ENCODE measurements at places on chromosomes 7 and 10.

GRCh38 chr7:130371046-130371445 lies 9.2 kb upstream of the CPA1 start:
- peak; percentile 80 for DNase-seq

DNA sequence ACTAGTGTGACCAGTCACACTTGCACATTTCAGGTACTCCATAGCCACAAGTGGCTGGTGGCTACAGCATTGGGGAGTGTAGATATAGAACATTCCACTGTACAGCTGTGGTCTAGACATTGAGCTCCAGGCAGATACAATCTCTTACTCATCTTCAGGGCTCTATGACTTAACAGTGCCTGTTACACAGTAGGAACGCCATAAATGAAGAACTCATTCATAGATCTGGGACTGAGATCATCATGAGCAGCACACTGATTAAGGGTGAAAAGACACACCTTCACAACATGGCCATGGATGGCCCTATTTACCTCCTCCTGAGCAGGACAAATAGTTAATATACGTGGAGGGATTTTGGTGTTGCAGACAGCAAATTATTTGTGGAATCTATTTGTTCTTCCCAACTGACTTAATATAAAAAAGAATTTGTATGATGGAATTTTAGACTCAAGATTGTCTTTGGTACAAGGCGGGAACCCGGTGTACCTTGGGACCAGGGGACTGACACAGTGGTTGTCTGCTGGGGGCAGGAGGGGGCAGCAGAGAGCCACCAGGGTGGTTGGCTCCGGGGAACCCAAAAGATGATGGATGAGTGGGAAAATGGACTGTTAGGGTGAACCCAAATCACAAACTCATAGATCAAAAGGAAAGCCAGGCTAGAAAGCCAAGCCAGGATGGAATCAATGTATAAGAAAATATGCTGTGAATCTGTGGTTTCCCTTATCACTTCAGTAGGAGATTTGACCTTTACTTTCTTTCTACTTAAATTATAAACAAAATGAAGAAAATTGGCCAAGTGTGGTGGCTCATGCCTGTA lies 24.3 kb upstream of the CPA2 start:
- DNase-seq: peak; percentile 43

GRCh38 chr10:7625836-7626235 lies 40.9 kb downstream of the ITIH5 start:
- no peak for DNase-seq

- DNase-seq: no peak
Measured at GRCh38 chr7:22452142-22452959, 47.6 kb downstream of the STEAP1B start.

DNA sequence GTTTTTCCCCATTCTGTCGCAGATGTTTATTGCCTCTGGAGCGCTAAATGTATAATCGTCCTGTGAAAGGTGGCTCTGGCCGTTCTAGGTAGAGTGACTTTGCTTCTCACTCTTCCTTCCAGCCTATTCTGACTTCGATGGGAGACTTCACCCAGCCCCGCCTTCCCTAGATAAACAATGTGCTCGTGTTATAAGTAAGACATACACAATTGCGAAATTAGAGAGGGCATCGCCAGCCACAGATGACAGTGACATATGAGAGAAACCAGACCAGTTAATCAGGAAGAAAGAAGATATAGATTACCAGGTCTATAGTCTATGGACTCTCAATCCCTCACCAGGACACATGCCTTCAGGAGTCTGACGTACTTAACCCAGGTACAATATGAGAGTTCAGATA lies 1050.5 kb upstream of the AUTS2 start:
- DNase-seq: no peak

- DNase-seq: no peak
Measured at GRCh38 chr10:35392482-35393228, 56.3 kb downstream of the CCNY start.
